ENCODE measurements at places on chromosomes 3 and 15. TPM values are rescaled to one million over a fixed set of nuclear protein-coding genes. Genes with fewer than 3 reads are reported as not detected.

Gene XCR1
- not detected for polyA plus RNA-seq

Gene FBXW12
- 1.5 TPM for polyA plus RNA-seq

Gene STRIT1
- 0.59 TPM for polyA plus RNA-seq

Gene GOLGA8N
- 21.0 TPM for polyA plus RNA-seq

Gene CLSTN2
- 24.6 TPM for polyA plus RNA-seq

Gene CTXN2
- polyA plus RNA-seq: 1.1 TPM

Data from spinal cord (tissue), 10 donors.